ENCODE measurements at places on chromosomes 4 and X.

GRCh38 chr4:121155893-121156292 lies 8.2 kb downstream of the TNIP3 start:
- DNase-seq = no peak

DNA sequence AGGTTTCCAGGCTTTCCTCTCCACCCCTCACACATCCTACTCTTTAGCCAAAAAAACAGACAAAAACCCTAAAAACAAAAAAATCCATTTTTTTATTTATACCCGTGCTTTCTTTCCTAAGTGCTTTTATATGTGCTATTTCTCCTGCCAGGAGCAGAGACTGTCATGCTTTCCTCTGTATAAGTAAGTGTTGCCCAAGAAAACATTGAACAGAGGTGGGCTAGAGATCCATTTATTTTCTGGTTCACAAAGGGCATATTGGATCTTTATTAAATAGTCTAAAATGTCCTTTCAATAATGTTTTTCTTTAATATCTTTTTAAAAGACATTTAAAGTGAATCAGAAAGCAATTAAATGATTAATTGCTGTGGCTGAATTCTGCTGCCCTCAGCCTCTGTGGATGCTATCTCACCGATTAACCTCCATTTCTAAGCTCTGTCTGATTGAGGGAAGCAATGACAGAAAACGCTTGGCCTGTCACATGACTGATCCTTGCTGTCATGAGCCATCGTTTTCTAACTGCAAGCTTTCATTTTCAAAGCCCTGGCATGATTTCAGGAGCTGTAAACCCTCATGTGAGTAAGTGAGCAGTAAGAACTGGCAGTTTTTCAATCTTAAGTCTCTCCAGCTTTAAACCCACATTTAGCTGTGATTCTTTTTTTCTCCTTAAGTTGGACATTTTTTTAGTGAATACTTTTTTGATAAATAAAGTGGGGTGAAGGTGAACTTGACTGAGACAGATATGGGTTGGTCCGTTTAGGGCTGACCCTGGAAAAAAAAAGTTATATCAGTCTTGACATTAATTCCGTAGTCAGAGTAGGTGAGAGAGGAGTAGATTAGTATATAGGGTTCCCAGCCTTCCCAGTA lies 180.7 kb upstream of the PGRMC2 start:
- no peak for DNase-seq

DNA sequence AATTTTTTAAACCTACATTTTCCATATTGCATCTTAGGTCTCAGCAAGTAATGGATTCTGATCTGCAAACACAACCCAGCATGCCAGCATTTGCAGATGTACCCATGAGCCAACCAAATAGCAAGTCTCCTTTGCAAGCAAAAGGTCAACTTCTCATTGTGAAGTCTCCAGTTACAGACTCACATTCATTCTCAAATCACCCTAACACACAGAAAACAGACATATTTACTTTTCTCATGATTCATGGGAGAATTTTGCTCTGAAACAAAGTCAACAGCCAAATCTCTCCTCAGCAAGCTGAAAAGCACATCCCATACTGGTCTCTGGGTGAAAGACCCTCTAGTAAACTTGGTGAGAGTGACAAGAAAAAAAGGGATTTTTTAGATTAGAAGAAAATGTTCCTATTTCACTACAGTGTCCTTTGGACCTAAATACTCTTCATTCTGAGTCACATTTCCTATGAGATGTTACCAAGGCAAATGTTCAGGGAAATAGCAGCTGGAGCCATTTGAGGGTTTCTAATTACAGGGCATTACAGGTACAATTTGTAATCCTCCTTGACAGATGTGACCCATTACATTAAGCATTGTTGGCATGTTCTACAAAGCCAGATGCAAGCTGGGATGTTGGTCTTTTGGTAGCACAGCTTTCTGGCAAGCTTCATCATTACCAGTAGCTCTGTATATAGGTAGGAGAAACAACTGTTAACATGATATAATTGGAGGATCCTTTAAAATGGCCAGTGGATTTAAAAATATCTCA lies 383.3 kb downstream of the SMARCA1 start:
- DNase-seq = no peak

DNA sequence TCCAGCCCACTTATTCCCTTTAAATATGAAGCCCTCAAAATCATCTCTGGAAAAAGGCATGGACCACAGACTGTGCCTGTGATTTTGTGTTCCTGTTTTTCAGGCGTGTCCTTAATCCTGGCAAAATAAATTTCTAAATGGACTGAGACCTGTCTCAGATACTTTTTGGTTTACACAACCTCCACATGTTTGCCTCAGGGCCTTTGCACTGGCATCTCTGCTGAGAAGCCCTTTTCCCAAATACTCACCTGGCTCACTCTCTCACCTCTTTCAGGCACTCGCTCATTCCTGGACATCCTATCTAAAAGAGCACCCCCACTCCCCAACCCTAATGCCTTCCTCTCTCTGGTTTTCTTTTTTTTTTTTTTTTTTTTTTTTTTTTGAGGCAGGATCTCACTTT lies 40.5 kb downstream of the CHRNA9 start:
- no peak for DNase-seq

DNA sequence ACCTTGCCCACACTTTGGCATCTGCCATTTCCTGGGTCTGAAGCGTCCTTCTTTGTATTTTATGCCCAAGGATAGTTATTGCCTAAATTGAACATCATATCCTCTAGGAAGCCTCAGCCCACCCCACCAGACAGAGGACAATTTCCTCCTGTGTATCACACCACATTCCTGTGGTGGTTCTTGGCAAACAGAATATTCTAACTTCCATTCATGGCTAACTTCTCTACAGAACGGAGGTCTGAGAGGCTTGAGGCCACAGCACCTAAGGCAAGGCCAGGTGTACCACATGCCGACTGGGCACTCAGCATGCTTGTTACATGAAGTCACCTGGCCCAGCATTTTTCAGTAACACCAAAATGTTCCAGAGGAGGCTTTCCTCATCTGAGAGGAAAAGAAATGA lies 42.4 kb downstream of the CD99L2 start:
- no peak for DNase-seq

DNA sequence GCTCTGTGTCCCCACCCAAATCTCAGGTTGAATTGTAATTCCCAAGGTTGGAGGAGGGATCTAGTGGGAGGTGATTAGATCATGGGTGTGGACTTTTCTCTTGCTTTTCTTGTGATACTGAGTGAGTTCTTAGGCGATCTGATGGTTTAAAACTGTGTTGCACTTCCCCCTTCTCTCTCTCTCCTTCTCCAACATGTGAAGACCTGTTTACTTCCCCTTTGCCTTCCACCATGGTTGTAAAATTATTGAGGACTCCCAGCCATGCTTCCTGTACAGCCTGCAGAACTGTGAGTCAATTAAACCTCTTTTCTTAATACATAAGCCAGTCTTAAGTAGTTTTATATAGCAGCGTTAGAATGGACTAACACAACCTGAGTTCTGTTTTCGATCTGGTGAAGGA lies 738.2 kb downstream of the ARAP2 start:
- DNase-seq = no peak

GRCh38 chrX:41684138-41684537 lies 4.6 kb upstream of the GPR34 start:
- DNase-seq = no peak

GRCh38 chr4:73573794-73574528 lies 46.3 kb downstream of the RASSF6 start:
- no peak for DNase-seq

- no peak for DNase-seq
These were observed 1301.8 kb upstream of the DIAPH2 start for GRCh38 chrX:95382799-95383198.

GRCh38 chr4:79663141-79663540 lies 255.1 kb upstream of the GK2 start:
- DNase-seq = no peak
